ENCODE measurements at places on chromosomes 2 and 18.
A peak's percentile ranks its signal among the peaks of the same experiment; 100 is the strongest.

DNA sequence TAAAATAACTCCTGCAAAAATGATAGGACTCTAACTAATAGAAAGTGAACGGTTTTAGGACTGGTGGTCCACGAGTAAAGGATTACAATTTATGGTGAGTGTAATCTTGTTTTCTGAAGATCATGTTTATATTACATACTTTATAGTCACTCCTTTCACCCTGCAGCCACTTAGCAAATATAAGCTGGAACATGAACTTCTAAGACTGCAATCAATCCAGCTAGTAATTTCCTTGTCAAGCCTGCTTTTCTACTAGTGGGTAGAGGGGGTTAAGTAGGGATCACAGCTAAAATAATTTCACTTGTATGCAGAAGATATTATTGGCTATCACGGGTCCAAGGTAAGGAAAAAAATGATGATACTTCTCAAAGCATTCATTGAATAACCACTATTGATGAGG lies 125.5 kb upstream of the NETO1 start:
- no peak for DNase-seq

GRCh38 chr18:56575819-56576663 lies 62.4 kb downstream of the TXNL1 start:
- DNase-seq = no peak

DNA sequence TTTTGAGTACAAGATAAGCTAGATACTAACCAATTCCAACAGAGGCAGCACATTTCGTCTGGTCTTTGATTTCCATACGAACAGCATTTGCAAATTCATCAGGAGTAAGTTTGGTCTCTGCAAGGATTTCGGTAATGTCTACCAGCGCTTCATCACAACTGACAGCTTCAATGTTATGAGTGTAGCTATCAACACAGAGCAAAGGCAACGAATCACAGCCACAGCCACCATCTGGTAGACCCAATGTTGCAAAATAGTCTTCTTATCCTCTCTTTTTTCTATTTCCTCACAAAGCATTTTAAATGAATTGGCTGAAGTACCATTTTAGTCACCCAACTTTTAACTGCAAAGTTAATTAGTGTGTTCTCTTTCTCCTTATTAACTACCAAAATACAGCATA lies 68.3 kb downstream of the REV1 start:
- DNase-seq = no peak

- DNase-seq = no peak
Observed at GRCh38 chr2:209476367-209477208, 52.7 kb downstream of the MAP2 start.

GRCh38 chr2:216465579-216466195 lies 33.0 kb upstream of the RPL37A start:
- DNase-seq = no peak

DNA sequence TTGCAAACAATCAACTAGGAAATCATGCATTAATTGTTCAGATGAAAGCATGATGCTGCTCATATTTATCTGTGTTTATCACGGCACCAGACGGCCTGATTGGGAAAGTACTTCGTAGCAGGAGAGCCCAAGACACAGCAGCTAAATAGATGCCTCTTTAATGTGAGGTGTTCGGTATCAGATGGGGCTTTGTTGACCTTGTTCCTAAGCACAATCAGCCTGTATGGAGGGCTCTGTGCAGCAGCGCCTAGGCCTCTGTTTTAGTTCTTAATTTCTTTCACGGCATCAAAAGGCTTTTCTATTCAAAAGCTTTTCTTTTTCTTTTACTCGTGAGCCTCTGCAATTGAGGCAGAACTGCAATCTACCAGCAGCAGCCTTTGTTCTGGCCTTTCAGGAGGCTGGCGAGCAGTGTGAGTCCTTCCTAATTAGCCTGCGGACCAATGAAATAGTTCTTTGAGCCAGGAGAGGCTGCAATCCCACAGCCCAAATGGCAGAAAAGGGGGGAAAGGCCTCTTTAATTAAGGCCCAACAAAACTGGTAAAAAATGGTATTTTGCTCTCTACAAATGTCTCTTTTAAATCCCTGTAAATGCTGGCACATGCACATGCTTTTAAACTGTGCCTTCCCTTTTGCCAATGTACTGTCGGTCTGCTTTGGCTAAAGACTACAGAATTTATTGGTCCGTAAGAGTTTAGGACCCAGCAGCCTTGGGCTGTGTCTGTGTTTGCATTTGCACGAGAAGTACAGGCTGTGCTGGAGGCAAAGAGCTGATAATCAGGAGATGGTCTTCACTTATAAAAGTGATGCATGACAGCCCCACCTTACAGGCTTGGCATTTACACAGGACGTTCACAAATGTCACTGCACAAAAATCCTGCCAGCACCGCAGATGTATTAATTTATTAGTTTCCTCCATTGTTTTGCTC lies 159.6 kb downstream of the RND3 start:
- DNase-seq = no peak

DNA sequence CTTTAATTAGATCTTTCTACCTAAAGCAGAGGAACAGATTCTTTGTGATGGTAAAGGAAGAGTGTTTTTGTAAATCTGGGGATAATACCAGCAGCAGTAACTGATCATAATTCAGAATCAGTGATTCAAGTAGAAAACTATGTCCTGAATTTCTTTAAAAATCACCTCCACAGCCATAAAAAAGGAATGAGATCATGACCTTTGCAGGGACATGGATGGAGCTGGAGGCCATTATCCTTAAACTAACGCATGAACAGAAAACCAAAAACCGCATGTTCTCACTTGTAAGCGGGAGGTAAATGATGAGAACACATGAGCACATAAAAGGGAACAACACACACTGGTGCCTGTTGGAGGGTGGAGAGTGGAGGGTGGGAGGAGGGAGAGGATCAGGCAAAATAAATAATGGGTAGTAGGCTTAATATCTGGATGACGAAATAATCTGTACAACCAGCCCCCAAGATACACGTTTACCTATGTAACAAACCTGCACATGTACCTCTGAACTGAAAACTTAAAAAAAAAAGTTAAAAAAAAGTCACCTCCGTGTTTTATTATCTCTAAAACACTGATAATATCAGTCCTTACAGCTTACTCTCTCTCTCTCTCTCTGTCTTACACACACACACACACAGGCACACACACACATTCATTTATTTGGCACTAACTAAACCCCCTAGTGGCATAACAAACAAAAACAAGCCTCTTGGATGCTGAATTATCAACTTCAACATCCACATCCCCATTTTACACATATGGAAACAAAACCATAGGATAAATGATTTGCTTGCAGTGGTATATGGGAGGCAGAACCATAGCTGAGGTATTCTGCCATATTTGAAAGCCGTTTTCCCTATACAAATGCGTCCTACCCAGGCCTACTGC lies 1.4 kb downstream of the TM4SF20 start:
- DNase-seq = no peak

GRCh38 chr2:236637686-236638569 lies 68.3 kb downstream of the ACKR3 start:
- no peak for DNase-seq

DNA sequence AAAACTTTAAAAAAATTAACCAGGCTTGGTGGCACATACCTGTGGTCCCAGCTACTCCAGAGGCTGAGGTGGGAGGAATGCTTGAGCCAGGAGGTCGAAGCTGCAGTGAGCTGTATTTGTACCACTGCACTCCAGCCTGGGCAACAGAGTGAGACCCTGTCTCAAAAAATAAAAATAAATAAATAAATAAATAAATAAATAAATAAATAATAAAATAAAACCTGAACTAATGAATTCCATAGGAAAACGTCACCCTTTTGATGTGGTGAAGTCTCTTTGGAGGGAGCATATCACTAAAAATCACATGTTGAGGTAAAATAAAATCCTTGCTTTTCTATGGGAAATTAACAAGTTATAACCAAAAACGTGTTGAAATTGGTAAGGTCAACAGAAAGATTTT lies 29.6 kb upstream of the ITGAV start:
- DNase-seq = no peak

- no peak for DNase-seq
Observed at GRCh38 chr2:38584881-38585280, 17.8 kb downstream of the HNRNPLL start.

GRCh38 chr2:114527330-114527983 lies 85.0 kb downstream of the DPP10 start:
- no peak for DNase-seq

GRCh38 chr2:227862227-227862740 lies 9.1 kb upstream of the DAW1 start:
- peak; percentile 5 for DNase-seq

DNA sequence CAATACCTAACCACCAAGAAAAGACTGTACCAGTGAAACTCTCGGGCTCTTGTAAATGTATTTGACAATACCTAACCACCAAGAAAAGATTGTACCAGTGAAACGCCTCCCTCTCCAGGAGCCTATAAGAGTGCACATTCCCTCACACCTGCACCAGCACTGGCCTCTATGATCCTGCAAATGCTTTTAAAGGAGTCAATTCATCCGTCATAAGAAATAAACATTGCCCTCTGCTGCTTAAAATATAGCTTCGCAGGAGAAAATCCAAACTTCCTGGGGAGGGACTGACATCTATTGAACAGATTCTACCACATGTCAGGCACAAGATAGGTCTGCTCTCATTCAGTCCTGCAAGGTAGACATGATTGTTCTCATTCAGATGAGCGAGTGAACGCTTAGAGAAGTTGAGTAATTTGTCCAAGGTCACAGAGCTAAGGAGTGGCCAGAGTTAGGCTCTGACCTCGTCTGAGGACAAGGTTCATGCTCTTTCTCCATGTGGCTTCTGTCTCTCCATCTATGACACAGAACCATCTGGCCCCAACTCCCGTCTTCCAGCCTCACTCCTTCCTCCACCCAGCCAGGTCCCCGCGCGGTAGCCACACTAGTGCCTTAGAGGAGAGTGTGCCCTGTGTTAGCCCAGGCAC lies 38.7 kb downstream of the MCFD2 start:
- no peak for DNase-seq

- no peak for DNase-seq
Observed at GRCh38 chr18:76932026-76932819, 109.9 kb downstream of the ZNF236 start.

DNA sequence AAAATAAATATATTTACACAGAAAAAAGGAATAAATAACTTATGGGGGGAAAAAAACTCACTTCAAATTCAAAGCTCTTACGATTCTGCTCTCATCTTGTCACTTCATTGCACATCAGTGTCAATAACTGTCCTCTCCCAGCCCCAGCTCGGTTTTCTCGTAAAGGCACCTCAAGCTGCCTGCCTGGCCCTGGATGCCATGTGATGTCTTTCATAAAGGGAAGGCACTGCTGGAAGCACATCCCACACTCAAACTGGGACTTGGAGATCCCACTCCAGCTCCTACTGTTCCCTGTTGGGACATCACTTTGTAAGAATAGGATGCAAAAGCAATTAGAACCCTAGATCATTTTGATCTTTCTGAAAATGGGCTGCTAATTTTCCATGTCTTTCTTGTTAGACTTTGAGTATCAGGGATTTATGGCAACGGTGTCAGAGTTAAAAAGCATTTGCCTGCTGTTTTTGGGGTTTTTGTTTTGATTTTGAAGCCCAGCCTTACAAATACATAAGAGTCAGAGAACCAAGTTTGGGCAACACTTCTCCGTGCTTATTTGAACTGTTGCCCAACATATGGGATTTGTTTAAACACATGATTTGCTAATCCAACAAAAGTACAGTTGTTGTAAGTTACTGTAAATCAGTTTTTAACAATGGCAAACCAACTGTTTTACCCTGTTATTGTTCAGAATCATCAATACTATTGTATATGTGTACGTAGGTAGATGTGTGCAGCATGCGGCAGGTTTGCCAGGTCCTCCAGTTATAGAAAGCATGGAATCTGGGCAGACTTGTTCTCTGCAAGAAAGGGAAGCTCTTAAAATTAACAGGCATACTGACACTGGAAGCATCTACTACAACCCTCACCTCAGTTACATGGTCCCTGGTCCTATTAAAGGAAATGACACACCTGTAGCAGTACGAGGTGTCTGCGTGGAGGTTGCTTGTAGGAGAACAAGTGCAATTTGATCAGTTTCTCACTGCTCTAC lies 20.6 kb downstream of the SERTAD2 start:
- no peak for DNase-seq

DNA sequence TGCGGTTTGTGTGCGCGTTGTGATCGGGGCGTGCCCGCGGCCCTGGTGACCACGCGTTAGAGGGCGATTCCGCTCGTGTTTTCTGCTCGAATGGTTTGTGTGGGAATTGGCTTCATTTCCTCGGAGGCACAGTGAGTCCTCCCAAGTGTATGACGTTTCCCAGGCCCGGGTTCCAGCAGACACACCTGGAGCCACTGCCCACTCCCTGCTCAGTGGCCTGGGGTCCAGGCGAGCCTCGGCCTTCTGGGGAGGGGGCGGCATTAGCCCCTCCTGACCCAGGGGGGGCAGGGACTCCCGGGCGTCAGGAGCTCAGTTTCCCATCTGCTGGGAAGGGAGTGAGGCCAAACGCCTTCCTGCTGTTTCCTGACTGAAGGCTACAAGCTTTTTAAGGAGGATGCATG lies 92.1 kb downstream of the NFATC1 start:
- DNase-seq = no peak

DNA sequence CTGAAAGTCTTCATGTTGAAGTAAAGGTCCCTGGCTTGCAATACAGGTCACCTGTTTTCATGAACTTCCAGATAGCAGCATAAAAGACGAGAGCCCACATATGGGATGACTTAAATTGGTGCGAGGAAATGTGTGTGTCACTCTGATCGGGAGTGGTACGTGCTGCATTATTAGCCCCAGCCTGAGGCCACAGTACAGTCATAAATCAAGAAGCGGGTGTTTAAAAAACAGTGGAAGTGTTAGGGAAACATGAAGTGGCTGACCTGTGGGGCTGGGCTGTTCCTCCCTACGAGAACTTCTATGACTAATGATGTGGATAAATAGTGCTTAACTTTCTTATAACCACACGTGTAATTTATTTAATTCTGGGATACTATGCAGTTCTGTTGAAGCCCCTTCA lies 24.4 kb downstream of the RDH14 start:
- no peak for DNase-seq

DNA sequence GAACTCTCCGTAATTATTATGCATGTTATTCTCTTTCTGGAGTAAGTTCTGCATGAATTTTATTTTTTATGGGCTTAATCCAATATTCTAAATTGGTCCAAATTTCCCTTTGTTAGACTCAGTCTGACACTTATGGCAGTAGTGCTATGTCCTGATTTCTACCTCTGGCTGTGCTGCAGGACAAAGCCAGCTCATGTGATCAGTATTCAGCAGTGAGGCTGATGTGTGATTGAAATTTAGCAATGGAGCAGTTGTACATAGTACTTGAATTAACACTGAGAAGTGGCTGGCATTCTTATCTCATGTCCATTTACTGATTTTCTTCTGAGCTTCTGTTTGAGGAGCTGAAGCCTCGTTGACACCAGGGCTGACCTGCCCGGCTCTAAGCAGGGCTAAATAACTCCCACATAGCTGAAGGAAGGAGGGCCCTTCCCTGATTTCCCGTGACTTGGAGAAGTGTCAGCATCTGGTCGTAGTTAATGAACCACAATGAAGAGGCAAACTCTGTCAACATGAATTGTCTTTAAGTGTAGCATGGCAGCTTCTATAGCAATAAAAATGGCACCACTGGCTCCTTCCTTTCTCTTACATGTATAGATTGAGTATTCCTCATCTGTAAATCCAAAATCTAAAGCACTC lies 159.0 kb upstream of the RASGRP3 start:
- no peak for DNase-seq

Data from stimulated activated CD8-positive, alpha-beta memory T cell treated with anti-CD3 and anti-CD28 coated beads, Interleukin-7, amount 100 ng/mL, for 48 hours (primary cell).